ENCODE measurements at places on chromosomes 7 and 10.
A peak's percentile ranks its signal among the peaks of the same experiment; 100 is the strongest.

- no peak for DNase-seq
Measured at GRCh38 chr7:3439333-3440030, 138.4 kb downstream of the SDK1 start.

- DNase-seq = no peak
Measured at GRCh38 chr7:130009848-130010688, 41.1 kb downstream of the ZC3HC1 start.

GRCh38 chr10:49768329-49768728 is 6.2 kb upstream of the OGDHL start:
- no peak for DNase-seq

GRCh38 chr10:131738396-131738735 is 162.4 kb upstream of the PPP2R2D start:
- DNase-seq = no peak

GRCh38 chr10:97673736-97674525 is 13.1 kb downstream of the AVPI1 start:
- DNase-seq = no peak

DNA sequence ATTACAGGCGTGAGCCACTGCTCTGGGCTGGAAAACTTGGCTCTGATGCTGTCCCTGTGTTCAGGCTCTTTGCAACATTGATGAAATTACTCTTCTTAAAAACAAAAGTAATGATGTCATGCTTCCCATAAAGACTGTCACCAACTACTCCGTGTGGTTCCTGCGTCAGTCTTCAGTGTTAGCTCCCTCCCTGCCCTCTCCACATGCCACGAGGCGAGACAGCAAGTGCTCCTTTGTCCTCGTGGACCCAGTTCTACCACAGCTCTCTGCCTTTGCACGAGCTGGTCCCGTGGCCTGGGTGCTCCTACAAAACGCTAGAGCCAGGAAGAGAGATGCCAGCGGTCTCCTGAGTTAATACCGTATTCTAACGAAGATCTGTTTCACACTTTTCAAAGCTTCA is 194.5 kb downstream of the SDK1 start:
- DNase-seq = no peak

DNA sequence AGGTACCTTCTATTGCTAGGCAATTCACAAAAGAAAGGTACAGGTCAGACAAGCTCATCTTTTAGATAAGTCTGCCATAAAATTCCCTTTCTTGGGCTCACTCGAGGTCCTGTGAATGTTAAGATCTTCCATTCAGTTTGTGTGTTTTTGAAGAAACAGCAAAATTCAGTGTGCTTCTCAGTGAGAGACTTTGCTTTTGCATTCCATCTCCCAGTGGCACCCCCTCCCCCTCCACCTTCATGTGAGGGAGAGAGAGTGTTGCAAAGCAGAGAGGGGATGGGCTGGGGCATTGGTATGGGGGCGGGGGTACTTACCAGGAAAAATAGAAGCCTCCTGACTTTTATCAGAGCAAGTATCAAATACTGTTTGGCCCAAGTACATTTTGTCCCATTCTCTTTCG is 3.8 kb upstream of the TECTB start:
- DNase-seq = no peak

DNA sequence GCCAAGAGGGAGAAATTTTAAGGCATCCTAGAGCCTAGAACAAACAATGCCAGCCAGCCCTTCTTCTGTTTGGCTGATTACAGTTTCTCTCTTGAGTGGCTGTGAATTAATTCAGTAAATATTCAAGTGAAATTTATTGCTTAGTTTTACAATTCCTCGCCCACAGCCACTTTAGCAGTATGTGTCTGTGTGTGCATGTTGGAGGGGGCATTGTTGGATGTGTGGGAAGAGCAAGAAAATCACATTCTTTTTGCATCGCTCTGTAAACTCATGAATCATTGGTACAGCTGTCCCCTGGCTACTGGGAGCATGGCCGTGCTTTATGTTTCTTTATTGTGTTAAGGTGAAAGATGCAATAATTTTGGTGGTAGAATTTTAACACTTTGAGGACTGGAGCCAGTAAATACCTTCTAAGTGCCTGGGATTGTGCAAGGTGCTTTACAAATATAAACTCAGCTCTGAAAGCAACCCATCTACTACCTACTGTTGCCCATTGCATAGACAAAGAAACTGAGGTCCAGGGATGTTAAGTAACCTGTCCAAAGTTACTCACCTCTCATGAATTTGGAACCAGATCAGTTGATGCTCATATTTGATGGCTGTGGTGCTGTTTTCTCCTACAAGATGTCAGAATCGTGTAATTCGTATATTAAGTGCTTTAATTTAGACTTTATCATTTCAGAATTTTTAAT is 89.9 kb upstream of the BTBD16 start:
- DNase-seq = no peak

- no peak for DNase-seq
Measured at GRCh38 chr10:35813219-35813618, 171.1 kb upstream of the FZD8 start.

- no peak for DNase-seq
Measured at GRCh38 chr7:141674171-141674671, 27.7 kb downstream of the DENND11 start.

DNA sequence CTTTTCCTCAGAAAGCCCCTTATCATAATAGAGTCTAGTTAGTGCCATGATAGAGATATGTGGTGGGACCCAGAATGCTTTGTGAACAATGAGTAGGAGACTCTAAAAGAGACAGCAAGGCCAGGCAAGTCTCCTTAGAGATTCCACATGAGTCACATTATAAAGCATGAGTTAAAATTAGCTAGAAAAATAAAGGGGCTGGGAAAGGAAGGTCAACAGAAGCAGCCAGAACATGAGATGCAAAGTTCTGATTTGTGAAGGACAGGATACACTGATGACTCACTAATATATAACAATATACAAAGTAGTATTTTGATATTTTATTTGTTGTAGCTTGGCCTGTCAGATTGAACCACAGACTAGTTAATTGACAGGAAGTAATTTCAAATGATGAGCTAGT is 25.3 kb upstream of the SNX13 start:
- no peak for DNase-seq

- DNase-seq = no peak
Measured at GRCh38 chr10:84291384-84291783, 37.0 kb upstream of the CCSER2 start.

DNA sequence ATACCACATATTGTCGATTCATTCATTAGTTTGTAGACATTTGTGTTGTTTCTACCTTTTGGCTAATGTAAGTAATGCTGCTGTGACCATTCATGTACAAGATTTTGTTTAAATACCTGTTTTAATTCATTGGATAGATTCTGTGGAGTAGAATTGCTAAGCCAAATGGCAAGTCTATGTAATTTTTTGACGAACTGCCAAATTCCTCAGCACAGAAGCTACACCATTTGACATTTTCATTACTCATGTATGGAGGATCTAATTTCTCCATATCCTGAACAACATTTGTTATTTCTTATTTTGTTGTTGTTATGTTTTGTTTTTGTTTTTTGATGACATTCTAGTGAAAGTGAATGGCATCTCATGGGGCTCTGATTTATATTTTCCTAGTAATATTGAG is 1351.3 kb upstream of the SORCS1 start:
- no peak for DNase-seq

GRCh38 chr10:132982301-132982989 is 40.1 kb upstream of the CFAP46 start:
- DNase-seq = no peak

- no peak for DNase-seq
Measured at GRCh38 chr7:112990624-112991023, 96.0 kb downstream of the GPR85 start.

DNA sequence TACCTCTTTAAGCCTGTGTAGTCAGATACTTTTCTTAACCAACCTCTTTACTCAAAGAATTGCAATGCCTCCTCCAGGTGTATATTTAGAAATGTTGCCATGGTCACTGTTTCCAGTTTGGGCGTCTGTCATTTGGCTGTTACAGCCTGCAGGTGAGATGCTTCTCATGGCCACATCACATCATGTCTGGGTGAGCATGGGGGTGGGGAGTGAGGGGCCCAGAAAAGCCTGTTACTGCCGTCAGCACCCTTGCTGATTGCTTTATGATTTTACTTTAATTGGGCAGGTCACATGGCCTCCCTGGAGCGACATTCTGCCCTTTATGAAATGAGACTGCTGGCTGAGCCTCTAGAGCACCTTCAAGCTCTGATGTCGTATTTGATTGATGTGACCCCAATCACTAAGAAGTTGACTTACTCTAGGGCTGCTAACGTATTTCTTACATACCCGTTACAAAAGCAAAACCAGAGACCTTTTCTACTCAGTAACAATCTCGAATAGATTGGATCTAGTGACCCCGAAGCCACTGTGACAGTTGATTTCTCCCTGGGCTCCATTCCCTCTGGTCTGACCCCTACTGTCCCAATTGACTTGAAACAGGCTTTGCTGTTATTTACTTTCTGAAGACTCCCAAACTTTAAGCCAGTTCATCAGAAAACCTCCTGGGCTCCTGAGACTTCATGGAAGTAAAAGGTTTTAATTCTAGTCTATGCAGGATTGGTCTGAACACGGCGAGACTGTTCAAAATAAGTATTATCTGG is 60.7 kb downstream of the OTUD1 start:
- no peak for DNase-seq

DNA sequence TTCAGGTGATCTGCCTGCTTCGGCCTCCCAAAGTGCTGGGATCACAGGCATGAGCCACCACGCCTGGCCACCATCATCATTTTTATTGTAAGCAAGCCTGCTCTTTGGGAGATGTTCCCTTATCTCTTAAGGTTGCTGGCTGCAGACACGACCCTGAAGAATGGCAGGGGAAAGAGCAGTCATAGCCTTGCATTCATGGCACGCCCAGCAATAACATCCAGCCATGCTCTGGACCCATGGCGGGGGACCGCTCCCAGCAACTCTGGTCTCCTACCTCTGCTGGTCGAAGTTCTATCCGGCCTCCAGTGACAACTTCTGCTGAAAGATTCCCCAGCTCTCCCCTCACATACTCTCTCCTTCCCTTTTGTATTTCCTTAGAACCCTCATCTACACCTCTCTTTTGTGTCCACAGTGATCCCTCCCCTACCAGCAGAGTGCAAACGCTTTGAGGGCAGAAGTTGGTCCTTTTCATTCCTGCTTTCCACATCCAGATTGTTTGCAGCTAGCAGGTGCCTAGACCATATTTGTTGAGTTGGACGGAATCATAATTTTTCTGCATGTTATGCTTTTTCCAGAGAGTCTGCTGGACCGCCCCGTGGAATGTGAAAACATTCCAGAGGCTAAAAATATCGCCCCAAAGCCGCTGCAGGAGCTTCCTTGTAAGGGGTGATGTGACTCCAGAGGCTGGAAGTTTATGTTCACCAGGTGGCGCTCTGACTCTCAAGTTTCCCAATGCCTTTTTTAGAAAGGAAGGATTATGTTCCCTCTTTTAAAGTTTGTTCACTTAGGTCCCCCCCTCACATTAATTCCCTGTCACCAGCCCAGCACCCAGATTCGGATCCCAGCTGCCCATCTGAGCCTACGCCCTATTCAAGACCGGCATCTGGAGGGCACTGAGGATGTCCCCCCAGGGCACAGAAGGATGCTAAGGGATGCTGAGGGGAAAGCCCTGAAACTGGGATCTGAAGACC is 4.3 kb upstream of the MARVELD1 start:
- peak; percentile 31 for DNase-seq

GRCh38 chr7:127955051-127955531 is 76.1 kb downstream of the LRRC4 start:
- no peak for DNase-seq

DNA sequence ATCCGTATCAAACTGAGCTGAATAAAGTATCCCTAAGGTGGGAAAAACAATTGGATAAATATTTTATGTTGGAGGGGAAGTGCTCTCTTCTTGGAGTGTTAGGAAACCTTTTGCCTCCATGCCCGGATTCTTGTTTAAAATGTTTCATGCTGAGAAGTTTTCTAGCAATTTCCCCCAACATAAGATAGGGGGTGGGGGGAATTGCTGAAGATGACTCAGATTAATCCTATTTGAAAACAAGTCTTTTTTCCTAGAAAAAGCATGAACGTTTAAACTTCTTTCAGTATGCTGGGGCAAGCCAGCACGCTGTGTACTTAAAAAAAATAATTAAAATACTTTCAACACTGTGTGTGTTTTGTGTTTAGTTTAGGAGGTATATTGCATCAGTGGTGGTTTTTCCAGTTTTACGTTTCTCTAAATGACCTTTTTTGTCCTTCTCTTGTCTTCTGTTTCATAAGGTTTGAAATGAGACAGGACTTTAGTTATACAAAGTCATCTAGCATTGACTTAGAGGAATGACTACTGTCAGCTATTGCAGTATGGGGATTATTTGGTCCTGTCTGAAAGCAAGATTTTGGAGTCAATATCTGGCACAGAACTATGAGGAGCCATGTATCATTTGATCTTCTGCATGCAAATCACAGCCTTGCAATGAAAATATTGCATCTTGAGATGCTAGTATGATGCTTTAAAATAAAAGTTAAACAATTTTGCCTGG is 295.9 kb downstream of the GATA3 start:
- DNase-seq = no peak

DNA sequence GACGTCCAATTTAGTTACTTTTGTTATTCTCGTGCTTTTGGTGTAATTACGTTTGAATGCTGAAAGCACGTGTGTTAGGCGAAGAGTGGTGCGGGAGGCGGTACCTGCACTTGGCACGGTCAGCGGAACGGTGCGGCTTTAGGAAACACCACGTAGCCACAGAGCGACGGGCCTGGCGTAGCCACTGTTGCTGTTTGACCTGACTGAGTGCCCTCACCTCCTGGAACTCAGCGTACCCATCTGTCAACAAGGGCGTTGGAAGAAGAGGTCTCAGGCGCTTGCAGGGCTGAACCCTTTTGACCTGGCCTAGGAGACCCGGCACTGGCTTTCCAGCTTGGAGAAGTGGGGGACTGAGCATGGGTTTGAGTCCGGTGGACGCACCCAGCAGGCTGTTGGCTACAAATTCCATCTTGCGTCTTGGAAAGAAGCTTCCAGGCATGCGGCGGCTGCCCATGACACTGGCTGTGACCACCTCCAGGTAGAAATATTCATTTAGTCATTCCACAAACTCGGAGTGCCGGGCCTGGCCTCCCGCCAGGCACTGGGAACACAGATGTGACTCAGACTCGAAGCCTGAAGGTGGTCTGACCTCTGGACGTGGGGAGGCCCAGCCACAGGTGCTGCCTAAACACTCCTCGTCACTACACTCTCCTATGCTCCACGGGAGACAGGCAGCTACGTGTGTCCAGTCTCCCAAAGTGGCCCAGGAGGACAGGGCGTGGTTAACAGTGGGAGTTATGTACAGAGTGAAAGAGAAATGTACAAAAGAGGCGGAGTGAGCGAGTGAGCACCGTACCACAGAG is 22.2 kb downstream of the FAM20C start:
- DNase-seq = no peak

Measured in stimulated activated CD4-positive, alpha-beta T cell treated with anti-CD3 and anti-CD28 coated beads, Interleukin-12 subunit alpha, Interleukin-12 subunit beta, amount 100 ng/mL, for 24 hours (primary cell).